ENCODE measurements at places on chromosomes 7 and 10.

GRCh38 chr10:108424656-108425055, 1260.2 kb upstream of the SORCS1 start:
- peak; percentile 59 for ATAC-seq

GRCh38 chr10:91406322-91406721, 3.8 kb upstream of the HECTD2 start:
- no peak for ATAC-seq

DNA sequence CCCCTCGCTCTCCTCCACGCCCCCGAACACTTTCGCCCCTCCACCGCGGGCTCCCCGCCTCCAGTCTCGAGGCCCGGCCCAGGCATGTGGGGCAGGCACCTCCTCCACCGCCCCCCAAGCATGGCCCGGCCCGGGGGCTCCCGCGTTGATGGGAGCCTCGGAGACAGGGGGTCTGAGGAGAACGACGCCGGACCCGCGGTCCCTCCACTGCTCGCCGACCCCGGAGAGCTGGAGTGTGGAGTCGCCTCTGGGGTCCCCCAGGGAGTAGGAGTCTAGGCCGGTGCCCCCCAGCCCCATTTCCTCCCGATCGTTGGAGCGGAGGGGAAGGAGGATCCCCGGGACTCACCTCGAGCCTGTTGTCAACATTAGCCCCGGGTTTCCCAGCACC, 206 bp downstream of the UPF2 start:
- peak; percentile 56 for ATAC-seq

DNA sequence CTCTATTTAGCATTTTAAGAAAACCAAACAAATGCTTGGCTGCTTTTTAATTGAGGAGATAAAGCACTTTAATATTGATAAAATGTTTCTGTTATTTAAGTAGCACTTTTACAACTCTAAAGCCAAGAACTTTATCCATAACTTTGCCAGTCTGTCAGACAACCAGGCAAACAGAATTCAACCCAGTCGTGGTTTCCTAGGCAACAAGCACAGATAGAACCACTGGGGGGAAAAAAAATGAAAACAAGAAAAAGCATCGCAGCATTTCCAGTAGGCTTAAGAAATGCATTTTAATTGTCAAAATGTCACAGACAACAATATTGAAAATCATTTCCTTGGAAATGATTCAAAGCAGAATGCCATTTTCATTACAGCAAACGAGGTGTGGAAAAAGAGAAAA, 323.4 kb downstream of the PARD3 start:
- peak; percentile 66 for ATAC-seq

All from motor neuron (in vitro differentiated cells).